ENCODE measurements at places on chromosomes 12 and 14.

DNA sequence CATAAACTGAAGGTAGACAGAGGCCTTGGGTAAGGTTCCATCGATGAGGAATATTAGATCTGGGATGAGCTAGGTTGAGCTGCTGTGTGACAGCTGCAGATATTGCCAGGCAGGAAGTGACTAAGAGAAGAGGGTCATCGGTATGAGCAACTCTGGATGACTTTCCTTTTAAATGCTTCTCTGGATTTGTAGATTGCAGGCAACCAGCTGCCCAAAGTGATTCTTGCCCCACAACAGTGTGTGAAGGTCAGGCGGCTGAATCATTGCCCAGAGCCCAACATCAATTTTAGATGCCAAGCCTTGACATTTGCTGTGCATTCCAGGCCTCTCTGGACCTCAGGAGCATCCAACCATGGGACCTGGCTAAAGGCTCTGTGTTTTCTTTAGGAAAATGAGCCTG lies 255.9 kb downstream of the DPF3 start:
- no peak for DNase-seq

GRCh38 chr14:34920339-34920738 lies 45.2 kb upstream of the BAZ1A start:
- DNase-seq = no peak

GRCh38 chr12:130163461-130164215 lies 1.4 kb downstream of the FZD10 start:
- no peak for DNase-seq

DNA sequence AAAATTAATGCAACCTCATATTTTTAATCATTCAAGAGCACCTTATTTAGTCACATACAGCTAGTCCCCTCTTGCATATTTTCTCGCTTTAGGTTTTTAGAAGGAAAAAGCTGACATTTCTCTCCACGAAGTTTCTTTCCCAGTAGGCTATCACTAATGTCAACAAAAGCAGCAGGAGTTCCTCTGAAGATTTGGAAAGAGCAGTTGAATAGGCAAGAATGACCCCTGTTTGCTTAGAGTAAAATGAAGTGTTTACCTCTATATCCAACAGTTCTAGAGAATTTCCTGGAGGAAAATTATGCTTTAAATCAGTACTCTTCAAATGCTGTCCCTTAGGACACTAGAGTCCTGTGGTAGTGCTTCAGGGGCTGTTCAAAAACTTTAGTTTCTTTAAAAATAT lies 188.1 kb upstream of the PRKD1 start:
- DNase-seq = no peak

DNA sequence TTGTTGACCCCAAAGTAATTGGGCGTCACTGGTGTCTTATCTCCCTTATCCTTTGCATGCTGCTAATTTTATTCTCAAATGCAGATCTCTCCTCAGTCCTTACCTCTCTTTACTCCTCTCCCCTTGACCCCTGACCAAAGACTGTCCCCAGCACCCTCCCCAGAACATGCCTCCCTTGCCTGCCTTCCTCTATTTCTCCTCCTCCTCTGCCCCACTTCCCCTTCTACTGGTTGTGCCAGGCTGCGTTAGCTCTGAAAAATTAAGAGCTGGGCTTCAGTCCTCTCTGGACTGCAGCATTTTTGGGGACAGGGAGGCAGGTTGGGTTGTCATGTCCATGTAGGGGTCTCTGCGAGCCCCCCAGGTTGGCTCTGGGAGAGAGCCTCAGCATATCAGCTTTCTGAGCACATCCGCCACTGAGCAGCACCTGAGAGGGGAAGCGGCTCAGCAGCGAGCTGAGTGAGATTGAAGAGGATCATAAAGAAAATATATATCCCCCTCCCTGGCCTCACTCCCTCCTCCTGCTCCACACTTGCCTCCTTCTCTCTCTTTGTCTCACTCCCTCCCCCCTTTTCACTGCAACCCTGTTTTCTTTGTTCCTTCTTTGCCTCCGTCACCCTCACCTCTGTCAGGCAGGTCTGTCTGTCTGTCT lies 6.4 kb upstream of the CISTR start:
- no peak for DNase-seq
